ENCODE measurements at places on chromosomes 1 and 21.

DNA sequence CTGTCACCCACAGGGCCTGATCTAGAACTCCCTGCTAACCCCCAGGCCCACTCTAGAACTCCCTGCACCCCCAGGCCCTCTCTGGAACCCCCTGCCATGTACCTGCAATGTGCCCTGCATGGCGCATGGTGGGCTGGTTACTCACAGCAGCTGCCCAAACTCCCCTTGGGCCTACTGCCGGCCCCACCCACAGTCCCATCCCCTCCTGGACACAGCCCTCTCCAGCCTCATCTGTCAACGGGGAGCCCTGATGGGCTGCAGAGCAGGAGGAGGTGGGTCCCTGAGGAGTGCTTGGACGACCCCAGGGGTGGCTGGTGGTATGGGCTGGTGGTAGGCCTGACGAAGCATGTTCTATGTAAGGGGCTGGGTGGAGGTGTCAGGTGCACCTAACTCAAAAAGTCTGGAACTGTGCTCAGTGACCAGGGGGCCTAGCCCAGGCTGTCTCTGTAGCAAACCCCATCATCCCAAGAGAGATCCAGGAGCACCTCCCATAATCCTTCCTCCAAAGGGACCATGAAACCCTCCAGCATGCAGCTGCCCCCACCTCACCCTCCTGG, 19.0 kb upstream of the PRSS38 start:
- no peak for DNase-seq

GRCh38 chr1:117045644-117046043, 14.5 kb upstream of the TTF2 start:
- DNase-seq = no peak

DNA sequence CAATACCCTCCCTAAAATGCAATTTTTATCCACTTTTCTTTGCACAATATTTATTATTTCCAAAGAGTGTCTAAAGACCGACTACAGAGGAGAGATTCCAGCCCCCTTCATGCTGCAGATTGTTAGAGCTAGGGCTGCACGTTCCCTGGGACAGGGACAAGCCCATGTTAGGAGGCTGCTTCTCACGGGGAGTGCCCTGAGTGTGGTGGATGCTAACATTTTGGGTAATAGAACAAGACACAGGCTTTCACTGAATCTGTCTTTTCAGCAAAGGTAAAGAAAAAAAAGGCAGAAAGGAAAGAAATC, 125.4 kb downstream of the RIPK4 start:
- DNase-seq = no peak

DNA sequence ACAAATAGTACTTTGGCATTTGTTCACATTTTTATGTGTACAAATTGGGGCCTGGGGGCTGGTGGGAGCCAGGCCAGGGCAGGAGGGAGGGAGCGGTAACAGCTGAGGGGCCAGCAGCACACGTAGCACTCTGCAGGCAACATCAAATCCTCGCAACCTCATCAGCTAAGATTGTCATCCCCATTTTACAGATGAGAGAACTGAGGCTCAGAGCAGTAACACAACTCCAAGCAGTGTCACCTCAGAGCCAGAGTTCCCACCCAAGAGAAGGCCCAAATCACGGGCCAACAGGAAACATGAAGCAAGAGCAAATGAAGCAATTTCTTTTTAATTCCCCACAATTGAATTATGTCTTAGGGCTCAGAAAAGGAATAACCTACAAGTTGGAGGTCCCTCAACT, 14.1 kb downstream of the IFFO2 start:
- no peak for DNase-seq

DNA sequence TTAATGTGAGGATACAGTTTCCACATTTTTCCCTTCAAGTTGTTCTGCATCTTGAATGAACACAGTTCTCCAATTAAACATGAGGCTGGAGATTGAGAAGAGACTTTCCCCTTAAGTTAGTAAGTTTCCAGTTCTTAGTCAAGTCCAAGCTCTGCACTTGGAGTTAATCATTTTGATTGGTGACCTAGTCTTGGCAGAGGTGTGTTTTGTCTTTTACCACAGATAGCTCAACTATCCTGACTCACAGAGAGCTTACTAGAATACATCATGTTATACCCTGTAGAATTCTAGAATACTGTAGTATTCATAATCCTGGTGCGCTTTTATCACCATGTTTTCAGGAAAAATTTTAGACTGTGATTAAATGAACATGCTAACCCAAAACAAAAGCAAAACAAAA, 129.2 kb downstream of the CYYR1 start:
- no peak for DNase-seq

- no peak for DNase-seq
Measured at GRCh38 chr1:27257155-27257554, 22.7 kb downstream of the WDTC1 start.

- DNase-seq = no peak
Measured at GRCh38 chr1:32073299-32074229, 825 bp downstream of the TMEM39B start.

Data from esophagus squamous epithelium (tissue), 5 donors.